ENCODE measurements at places on chromosomes 7 and 10.

DNA sequence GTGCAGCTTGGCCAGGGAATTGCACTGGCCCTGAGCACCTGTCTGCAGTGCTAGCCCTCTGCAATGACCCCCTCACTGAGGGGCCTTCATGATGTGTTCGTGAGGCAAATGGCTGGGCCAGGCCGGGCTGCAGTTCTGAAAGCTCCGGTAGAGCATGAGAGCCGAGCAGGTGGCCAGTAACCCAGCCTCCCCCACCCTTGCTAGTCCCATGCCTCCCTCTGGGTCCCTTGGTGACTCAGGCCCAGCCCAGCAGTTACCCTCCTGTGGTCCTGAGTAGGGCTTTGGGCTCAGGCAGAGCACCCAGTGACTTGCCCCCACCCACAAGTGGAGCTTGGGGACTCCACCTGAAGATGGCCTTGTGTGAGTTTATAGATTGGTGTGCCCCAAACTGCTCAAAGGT lies 16.1 kb upstream of the CSGALNACT2 start:
- no peak for DNase-seq

GRCh38 chr7:3236268-3236667 lies 64.8 kb upstream of the SDK1 start:
- no peak for DNase-seq

DNA sequence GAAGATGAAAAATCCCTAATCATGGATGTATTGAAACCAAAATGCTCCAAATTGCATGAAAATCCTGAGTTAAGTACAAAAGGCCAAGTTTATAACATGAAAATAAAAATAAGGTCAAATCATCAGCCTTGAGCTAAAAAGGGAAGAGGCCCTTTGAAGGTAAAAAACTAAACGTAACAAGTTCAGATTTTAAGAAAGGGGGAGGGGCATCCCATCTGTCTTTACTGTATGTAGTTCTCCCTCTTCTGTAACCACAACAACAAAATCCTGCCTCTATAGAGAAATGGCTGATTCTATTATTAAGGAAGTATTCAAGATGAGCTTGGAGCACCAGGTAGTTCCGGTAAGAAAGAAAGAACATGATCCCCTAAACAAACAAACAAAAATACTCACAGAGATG lies 64.7 kb downstream of the TPK1 start:
- DNase-seq = no peak

GRCh38 chr7:123929107-123929506 lies 4.1 kb downstream of the SPAM1 start:
- DNase-seq = no peak

- DNase-seq = no peak
Observed at GRCh38 chr10:61935077-61935476, 33.6 kb downstream of the ARID5B start.

GRCh38 chr7:150356265-150356897 lies 12.2 kb upstream of the REPIN1 start:
- no peak for DNase-seq

DNA sequence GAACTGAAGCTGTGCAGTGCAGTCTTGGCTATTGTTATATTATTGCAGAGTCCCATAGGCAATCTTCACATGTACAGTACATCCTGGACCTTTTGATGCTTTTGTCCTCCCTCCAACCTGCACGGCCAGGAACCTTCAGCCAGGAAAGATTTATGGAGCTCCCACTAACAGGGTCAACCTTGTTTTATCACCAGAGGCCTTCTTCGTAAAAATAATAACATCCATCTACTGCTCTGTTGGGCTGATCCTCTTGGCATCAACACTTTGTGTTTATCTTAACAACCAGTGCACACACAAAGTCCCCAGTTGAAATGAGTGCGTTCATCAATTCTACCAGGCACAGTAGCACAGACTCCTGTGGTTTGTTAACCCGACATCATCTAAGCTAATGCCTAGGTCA lies 72.4 kb downstream of the AGMO start:
- no peak for DNase-seq

DNA sequence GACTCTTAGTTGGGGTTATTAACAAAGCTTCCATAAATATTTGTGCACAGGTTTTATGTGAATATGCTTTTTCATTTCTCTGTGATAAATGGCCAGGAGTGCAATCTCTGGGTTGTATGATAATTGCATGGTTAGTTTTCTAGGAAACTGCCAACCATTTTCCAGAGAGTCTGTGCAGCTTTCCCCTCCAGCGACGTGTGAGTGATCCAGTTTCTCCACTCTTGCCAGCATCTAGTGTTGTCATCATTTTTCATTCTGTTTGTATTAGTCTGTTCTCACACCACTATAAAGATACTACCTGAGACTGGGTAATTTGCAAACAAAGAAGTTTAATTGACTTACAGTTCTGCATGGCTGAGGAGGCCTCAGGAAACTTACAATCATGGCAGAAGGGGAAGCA lies 319.6 kb upstream of the SHH start:
- no peak for DNase-seq

Data from HFFc6 (cell line).